Stimulated activated CD8-positive, alpha-beta memory T cell treated with anti-CD3 and anti-CD28 coated beads, Interleukin-4, amount 100 ng/mL, for 4 hours (primary cell): ENCODE measurements at places on chromosomes 16 and 17.

DNA sequence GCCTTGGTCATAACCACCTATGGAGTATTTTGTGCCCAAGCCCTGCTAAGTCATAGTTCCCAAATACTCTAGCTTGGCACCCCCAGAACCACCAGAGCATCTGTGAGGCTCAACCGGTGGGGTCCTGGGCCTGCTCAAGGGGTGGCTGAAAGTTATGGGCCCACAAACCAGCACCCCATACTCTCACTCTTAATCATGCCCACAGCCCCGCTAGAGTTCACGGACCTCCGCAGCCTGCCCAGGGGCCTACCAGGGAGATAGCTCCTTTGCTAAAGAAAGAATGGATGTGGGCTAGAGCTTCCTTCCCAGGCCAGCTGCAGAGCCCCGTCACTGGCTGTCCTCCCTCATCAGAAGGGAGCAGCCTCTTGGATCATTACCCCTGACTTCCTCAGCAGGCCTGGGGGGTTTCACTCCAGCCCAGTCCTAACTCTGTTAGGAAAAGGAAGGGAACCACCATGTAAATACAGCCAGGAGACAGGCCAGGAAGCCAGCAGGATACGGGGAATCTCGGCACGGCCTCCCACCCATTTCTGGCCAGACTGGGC, 1.4 kb downstream of the GIT1 start:
- no peak for DNase-seq

- DNase-seq: no peak
Observed at GRCh38 chr17:7248796-7249195, 2.7 kb downstream of the CTDNEP1 start.

DNA sequence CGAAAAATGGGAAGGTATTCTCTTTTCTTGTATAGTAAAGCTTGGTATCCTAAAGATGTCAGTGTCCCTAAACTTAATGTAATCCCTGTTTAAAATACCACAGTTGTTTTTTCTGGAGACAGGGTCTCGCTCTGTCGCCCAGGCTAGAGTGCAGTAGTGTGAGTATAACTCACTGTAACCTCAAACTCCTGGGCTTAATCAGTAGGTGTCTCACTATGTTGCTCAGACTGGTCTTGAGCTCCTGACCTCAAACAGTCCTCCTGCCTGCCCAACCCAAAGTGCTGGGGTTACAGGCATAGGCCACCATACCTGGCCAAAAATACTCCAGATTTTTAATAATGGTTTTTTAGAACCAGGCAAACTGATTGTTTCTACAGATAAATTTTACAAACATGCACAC, 8.2 kb downstream of the DCAF7 start:
- no peak for DNase-seq

GRCh38 chr16:6482696-6483468, 849.8 kb upstream of the RBFOX1 start:
- no peak for DNase-seq

DNA sequence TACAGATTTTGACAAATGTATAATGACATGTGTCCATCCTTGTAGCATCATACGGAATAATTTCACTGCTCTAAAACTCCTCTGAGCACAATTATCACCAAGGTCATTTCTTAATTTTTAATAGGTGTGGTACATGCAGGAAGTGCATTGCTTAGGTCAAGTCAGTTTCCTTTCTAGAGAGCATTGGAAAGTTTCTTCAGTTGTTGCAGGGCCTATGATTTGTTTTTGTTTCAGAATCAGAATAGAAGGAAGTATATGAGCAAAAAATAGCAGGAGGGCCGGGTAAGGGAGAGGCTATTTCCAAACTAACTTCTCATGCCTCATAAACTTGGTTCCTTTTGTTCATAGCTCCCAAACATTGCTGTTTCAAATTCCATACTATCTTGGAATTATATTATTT, 24.0 kb upstream of the SLFN5 start:
- DNase-seq: no peak

GRCh38 chr16:283033-283805, at the start of gene PDIA2:
PDIA2 (plus strand) TSS chr16:283164; CDS start chr16:283170, 6 bp downstream.
- DNase-seq: no peak

GRCh38 chr16:80319181-80319580, 221.6 kb upstream of the DYNLRB2 start:
- DNase-seq: no peak

GRCh38 chr16:71216714-71217113, 13.8 kb downstream of the HYDIN start:
- DNase-seq: no peak

GRCh38 chr16:67509016-67509415, 19.6 kb upstream of the RIPOR1 start:
- no peak for DNase-seq

DNA sequence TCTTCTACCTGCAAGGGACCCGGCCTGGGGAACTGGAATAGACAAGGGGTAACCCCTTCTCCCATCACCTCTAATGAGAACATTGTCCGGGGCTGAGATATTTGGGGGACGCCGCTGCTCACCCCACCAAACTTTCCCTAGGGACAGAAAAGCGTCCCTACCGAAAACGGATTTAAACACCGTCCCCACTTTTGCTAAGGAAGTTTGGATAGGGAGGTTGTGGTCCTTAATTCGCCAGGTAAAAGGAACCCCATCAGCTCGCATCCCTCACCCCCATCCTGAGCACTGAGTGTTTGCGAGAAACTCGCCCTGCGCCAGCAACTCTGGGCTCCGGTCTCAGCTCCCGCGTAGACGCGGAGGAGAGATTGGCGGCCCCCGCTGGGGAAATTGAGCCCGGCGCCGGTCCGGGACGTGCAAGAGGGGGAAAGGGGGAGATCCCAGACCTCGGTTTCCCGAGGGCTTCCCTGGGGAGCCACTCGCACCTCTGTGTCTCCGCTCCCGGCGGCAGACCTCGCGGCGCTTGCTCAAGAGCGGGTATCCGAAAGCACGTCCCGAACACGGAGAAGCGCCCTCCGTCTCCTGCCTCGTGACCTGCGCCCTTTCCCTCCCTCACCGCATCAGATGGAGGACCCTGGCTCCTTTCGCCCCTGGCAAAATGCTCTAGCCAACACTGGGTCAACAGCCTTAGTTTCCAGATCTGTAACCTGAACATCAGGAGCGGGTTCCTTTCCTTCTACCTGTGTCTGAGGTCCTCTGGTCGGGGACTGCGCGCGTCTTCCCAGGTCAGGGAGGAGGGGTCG, 3.1 kb upstream of the SOX9 start:
- DNase-seq: no peak

DNA sequence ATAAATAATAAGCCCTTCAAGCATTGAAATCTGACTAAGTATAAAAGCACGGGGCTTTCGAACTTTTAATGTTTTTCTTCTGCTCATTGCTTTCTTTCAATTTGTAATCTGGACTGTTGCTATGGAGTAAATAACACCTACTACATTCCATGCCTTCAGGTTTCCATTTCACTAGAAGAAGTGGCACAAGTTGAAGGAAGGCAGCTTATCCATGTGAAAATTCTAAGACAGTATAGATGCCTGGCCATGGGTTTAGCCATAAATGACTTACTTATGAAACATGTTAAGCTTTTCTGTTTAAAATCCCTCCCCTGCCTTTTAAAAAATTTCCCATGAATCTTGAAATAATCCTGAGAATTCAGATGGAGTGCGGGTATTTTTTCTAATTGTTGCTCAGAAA, 30.6 kb downstream of the KCNJ16 start:
- DNase-seq: no peak

DNA sequence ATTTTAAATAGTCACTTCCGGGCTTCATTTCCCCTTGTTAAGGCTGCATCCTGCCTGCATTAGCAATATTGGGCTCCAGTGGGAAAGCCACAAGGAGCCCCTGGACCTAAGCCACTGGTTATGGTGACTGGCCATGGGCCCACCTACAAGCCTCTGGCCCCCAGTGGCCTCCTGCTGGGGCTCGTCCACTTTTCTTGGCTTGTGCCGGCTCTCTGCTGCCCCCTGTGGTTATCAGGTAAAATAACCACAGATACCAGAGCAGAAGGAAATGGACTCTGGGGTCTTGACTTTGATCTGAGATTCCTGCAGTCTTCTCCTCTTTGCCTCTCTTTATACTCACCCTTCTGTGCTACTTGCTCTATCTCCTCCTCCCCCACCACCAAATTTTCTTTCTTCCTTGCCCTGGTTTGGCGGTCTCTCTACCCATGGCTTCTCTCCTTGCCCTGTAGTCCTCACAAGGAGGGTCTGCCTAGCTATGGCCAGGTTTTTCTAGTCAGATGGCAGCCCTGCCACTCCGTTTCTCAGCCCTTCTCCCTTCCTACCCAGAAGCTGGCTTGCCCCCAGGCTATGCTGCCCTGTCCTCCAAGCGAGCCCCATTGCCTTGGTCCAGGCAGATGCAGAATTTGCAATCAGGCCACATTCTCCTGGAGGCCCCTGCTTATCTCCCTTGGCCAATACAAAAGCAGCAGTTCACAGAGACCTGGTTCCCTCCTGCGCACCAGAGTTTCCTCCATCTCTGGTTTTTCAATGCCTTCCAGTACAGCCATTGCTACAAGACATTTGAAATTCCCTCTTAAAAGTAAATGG, 82.9 kb upstream of the RCVRN start:
- DNase-seq: no peak

- DNase-seq: no peak
Observed at GRCh38 chr16:3431779-3432219, 11.5 kb downstream of the ZNF597 start.

DNA sequence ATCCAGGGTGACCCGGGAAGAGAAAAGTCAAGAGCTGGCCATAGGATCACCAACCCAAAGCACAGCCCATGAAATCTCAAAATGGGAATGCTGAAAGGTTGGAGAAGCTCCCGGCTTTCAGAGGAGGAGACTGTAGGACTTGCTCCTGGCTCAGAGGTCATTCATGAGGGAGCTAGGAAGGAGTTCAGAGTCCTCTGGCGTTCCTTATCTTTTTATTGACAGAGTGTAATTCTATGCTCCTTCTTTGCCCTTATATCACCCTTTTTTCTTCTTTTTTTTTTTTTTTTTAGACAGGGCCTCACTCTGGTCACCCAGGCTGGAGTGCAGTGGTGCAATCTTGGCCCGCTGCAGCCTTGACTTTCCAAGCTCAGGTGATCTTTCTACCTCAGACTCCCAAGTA, 27.3 kb upstream of the CNOT1 start:
- DNase-seq: no peak

- DNase-seq: no peak
Observed at GRCh38 chr17:41394254-41394996, 3.0 kb downstream of the KRT31 start.

DNA sequence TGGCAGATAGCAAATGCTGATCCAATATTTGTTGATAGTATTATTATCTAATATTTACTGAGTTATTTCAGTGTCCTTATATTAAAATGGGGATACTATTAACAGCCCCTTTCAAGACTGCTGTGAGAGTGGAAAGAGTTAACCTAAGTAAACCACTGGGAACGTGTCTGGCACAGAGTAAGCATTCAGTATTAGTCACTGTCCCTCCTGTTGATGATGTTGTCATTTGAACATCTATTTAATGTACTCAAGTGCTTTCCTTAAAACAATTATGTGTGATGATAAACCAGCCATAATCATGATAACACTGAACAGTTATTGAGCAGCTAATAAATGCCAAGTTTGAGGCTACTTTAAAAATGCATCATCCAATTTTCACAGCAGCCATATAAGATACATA, 135.7 kb upstream of the XYLT1 start:
- DNase-seq: no peak

GRCh38 chr16:4511441-4512082, 27.0 kb downstream of the CDIP1 start:
- no peak for DNase-seq

- DNase-seq: no peak
Observed at GRCh38 chr17:29699283-29699682, 76.6 kb upstream of the CORO6 start.

GRCh38 chr17:61279476-61280145, 120.0 kb upstream of the TBX2 start:
- DNase-seq: no peak

- DNase-seq: no peak
Observed at GRCh38 chr17:36641877-36642845, 40.8 kb downstream of the MRM1 start.

GRCh38 chr17:37048811-37049210, 100.1 kb downstream of the AATF start:
- DNase-seq: no peak

GRCh38 chr17:31794111-31794510, 64.9 kb downstream of the COPRS start:
- no peak for DNase-seq

GRCh38 chr17:77323413-77324171, 182.8 kb downstream of the SEC14L1 start:
- no peak for DNase-seq
